ENCODE measurements at places on chromosomes 11 and 22.

- no peak for DNase-seq
These were observed 83.8 kb upstream of the CSNK2A3 start for GRCh38 chr11:11436715-11437313.

DNA sequence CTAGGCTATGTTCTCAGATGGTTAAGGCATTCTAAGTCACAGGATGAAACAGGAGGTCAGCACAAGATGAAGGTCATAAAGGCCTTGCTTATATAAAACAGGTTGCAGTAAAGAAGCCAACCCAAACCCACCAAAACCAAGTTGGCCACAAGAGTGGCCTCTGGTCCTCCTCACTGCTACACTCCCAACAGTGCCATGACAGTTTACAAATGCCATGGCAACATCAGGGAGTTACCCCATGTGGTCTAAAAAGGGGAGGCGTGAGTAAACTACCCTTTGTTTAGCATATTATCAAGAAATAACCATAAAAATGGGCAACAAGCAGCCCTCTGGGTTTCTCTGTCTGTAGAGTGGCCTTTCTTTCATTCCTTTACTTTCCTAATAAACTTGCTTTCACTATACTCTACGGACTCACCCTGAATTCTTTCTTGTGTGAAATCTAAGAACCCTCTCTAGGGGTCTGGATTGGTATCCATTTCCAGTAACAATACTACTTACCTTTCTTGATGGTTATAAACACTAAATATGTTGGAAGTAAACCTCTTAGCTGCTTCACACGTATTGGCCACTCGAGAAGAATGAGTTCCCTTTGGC lies 1237.9 kb downstream of the FAM181B start:
- DNase-seq, result peak; percentile 47

DNA sequence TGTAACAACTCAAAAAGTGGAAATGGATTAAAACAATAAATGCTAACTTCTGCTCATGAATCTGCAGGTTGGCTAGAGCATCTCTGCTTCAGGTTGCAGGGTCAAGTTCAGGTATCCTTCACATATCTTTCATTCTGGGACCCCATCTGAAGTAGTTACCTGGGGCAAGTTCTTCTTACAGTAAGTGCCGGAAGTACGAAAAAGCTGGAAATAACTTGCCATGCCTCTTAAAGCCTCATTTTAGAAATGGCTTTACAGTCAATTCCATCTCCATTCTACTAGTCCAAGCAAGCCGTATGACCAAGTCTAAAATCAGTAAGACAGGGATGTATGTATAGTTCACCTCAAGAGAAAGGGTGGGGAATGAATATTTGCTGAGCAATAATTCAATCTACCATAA lies 93.7 kb downstream of the FCHSD2 start:
- DNase-seq, result no peak

GRCh38 chr11:1667906-1668305 lies 29.1 kb upstream of the KRTAP5-6 start:
- no peak for DNase-seq

GRCh38 chr11:93540896-93541553 lies 2.2 kb downstream of the SMCO4 start:
- no peak for DNase-seq

DNA sequence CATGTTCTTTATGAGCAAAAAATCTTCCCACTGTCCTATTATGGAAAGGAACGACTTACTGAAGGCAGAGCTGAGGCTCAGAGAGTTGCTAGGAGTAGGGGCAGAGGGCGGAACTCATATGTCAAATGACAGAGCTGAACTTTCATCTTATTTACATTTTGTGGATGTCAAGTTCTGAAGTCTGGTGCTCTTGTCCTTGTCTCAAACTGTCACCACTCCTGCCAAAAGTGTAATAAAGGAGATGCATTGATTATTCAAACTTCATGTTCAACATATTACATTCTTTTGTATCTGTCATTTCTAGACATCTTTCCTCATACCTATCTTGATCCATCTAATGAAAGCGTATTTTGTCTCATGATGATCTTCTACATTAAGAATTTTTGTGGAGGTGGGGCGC lies 57.1 kb upstream of the C11orf87 start:
- no peak for DNase-seq

- DNase-seq, result no peak
These were observed 647 bp upstream of the SEC14L6 start for GRCh38 chr22:30547188-30547587.
